Pericardium fibroblast (primary cell): ENCODE measurements at places on chromosomes 3 and 15. TPM values are rescaled to one million over a fixed set of nuclear protein-coding genes. Genes with fewer than 3 reads are reported as not detected.

GOLGA6A gene
- not detected in 2 replicates for total RNA-seq

MUC4 gene
- not detected in 2 replicates for total RNA-seq

DHX30 gene
- total RNA-seq: 30.8 and 40.5 TPM in 2 replicates

LMAN1L gene
- total RNA-seq: 0.23 TPM in 1 of 2 replicates, not detected in the other

EXD1 gene
- not detected in 2 replicates for total RNA-seq

ROBO1 gene
- 20.8 and 25.7 TPM in 2 replicates for total RNA-seq

KNG1 gene
- total RNA-seq: not detected in 2 replicates

SERPINI2 gene
- total RNA-seq: not detected in 2 replicates

ZSCAN2 gene
- total RNA-seq: 6.1 and 13.1 TPM in 2 replicates

LPP gene
- 24.9 and 25.1 TPM in 2 replicates for total RNA-seq

PRR20G gene
- total RNA-seq: not detected in 2 replicates

CHP1 gene
- total RNA-seq: 130 and 135 TPM in 2 replicates

GNAT1 gene
- total RNA-seq: not detected in 2 replicates

SNX22 gene
- 0.09 and 0.12 TPM in 2 replicates for total RNA-seq

ANKRD34C gene
- not detected in 2 replicates for total RNA-seq

PP2D1 gene
- total RNA-seq: not detected in 2 replicates

PAQR9 gene
- not detected in 2 replicates for total RNA-seq

GOLGA8S gene
- 0.23 TPM in 1 of 2 replicates, not detected in the other for total RNA-seq

FOXB1 gene
- total RNA-seq: not detected in 2 replicates

TMC3 gene
- total RNA-seq: under 0.01 TPM in 1 of 2 replicates, not detected in the other

GPR62 gene
- total RNA-seq: 0.17 TPM in 1 of 2 replicates, not detected in the other

MOBP gene
- total RNA-seq: not detected in 2 replicates

ECE2 gene
- not detected in 2 replicates for total RNA-seq

DPH6 gene
- 0.82 and 11.3 TPM in 2 replicates for total RNA-seq

METTL6 gene
- total RNA-seq: 14.6 and 23.2 TPM in 2 replicates

GOLGA8H gene
- not detected in 2 replicates for total RNA-seq

EDC3 gene
- 8.2 and 10.3 TPM in 2 replicates for total RNA-seq

FAM240A gene
- not detected in 2 replicates for total RNA-seq

CLDN18 gene
- total RNA-seq: not detected in 2 replicates

CAV3 gene
- 1.4 TPM in 1 of 2 replicates, not detected in the other for total RNA-seq

P4HTM gene
- 26.0 and 31.7 TPM in 2 replicates for total RNA-seq

CPEB1 gene
- total RNA-seq: 3.3 and 4.2 TPM in 2 replicates

SCAMP5 gene
- total RNA-seq: 0.58 and 0.68 TPM in 2 replicates

SLC24A5 gene
- total RNA-seq: not detected in 2 replicates

ANKUB1 gene
- not detected in 2 replicates for total RNA-seq

CSTA gene
- total RNA-seq: 6.2 and 14.4 TPM in 2 replicates

BMF gene
- total RNA-seq: 2.1 and 10.6 TPM in 2 replicates

CAND2 gene
- total RNA-seq: 2.3 and 6.0 TPM in 2 replicates

UBE2Q2 gene
- 27.9 and 37.1 TPM in 2 replicates for total RNA-seq

RIOX2 gene
- 26.0 and 33.1 TPM in 2 replicates for total RNA-seq

ARHGAP31 gene
- 10.9 and 11.6 TPM in 2 replicates for total RNA-seq

SPINT1 gene
- 0.09 and 0.58 TPM in 2 replicates for total RNA-seq

COLQ gene
- total RNA-seq: 0.09 and 0.23 TPM in 2 replicates

CHST13 gene
- not detected in 2 replicates for total RNA-seq

GP5 gene
- under 0.01 TPM in 1 of 2 replicates, not detected in the other for total RNA-seq

PCOLCE2 gene
- 3.5 and 10.9 TPM in 2 replicates for total RNA-seq

ZNF106 gene
- total RNA-seq: 38.2 and 56.9 TPM in 2 replicates

IL16 gene
- 6.0 and 6.7 TPM in 2 replicates for total RNA-seq

GOLGA6D gene
- total RNA-seq: not detected in 2 replicates

SLCO3A1 gene
- 2.0 and 10.9 TPM in 2 replicates for total RNA-seq

MEIS2 gene
- 55.2 and 72.2 TPM in 2 replicates for total RNA-seq

ZIC1 gene
- total RNA-seq: 0.43 TPM in 1 of 2 replicates, not detected in the other

SRGAP3 gene
- 0.43 and 5.7 TPM in 2 replicates for total RNA-seq

SGO1 gene
- 0.47 and 1.4 TPM in 2 replicates for total RNA-seq

RHCG gene
- 0.12 TPM in 1 of 2 replicates, not detected in the other for total RNA-seq

ITIH4 gene
- total RNA-seq: 0.23 TPM in 1 of 2 replicates, not detected in the other

DGKG gene
- not detected in 2 replicates for total RNA-seq

ADCY5 gene
- 0.70 TPM in 1 of 2 replicates, not detected in the other for total RNA-seq

LMLN gene
- total RNA-seq: 3.1 and 9.2 TPM in 2 replicates
